Dorsolateral prefrontal cortex (tissue), 122 donors: ENCODE measurements at places on chromosomes 5 and 9.
A peak's percentile ranks its signal among the peaks of the same experiment; 100 is the strongest.

DNA sequence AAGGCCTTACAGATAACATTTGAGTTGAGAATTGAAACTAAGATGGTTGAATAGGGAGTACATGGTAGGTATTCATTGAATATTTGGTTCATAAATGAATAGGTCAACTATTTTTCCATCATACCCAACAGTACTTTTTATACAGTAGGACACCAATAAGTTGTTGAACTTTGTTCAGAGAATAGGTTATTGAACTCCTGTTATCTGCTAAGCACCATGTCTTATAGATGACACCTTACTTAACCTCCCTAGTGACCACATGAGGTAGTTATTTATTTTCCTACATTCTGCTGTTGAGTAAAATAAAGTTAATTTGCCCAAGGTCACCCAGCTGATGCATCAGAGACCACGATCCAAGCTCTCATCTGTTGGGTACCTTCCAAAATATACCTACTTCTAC, 49.6 kb upstream of the ATP10B start:
- DNase-seq = no peak

DNA sequence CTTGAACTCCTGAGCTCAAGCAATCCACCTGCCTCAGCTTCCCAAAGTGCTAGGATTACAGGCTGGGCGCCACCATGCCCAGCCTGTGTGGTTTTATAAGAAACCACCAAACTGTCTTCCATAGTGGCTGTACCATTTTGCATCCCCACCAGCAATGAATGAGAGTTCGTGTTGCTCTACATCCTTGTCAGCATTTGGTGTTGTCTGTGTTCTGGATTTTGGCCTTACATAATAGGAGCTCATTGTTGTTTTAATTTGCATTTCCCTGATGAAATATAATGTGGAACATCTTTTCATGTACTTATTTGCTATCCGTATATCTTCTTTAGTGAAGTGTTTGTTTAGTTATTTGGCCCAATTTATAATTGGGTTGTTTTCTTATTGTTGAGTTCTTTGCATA, 29.8 kb downstream of the PHF2 start:
- no peak for DNase-seq

- DNase-seq = no peak
These were observed 296.6 kb upstream of the RASA1 start for GRCh38 chr5:86971034-86971571.

- no peak for DNase-seq
These were observed 524.3 kb downstream of the MTRR start for GRCh38 chr5:8393240-8393639.

GRCh38 chr9:74609671-74610405, 112.7 kb downstream of the RORB start:
- no peak for DNase-seq

- DNase-seq = no peak
These were observed 14.8 kb downstream of the RBM27 start for GRCh38 chr5:146218168-146218567.

GRCh38 chr9:35529161-35529823, 39.4 kb downstream of the RUSC2 start:
- no peak for DNase-seq

DNA sequence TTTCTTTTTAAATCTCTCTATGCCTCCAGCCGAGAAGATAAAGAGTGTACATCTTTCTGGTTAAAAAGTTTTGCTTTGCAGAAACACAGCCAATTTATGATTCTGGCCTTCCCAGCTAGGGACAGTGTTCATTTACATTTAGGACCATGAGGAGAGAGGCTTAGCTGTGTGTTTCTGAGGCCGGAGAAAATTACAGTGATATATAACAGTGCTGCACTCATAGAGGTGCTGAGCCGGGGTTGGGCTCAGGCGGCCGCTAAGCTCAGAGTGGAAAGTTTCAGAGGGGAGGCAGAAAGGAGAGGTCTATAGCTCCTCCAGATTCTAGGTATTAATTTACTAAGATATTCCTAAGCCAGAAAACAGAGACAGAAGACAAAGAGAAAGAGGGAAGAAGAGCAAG, 37.0 kb upstream of the LCP2 start:
- DNase-seq = no peak

- DNase-seq = no peak
These were observed 954.1 kb upstream of the COX7C start for GRCh38 chr5:85663708-85664031.

- DNase-seq = no peak
These were observed 344.9 kb downstream of the CDK5RAP2 start for GRCh38 chr9:120235081-120235480.

DNA sequence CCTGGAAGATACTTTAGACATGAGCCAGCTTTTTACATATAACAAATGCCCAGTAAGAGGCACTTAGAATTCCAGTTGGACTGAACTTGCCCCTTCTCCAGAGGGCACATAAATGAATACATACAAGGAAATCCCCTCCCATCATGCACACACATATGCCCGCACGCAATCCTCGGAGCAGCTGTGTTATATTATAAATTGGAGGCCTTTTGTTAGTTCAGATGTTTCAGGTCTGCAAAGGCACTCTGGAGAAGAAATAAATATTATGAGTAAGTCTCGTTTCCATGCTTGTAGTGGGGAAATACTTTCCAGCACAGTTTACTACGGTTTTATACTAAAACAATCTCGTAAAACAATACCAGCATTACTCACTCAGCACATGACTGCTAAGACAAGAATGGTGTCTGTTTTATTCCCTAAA, 17.6 kb upstream of the MUSK start:
- DNase-seq = no peak

- no peak for DNase-seq
These were observed 57.7 kb upstream of the IRX1 start for GRCh38 chr5:3537942-3538341.

DNA sequence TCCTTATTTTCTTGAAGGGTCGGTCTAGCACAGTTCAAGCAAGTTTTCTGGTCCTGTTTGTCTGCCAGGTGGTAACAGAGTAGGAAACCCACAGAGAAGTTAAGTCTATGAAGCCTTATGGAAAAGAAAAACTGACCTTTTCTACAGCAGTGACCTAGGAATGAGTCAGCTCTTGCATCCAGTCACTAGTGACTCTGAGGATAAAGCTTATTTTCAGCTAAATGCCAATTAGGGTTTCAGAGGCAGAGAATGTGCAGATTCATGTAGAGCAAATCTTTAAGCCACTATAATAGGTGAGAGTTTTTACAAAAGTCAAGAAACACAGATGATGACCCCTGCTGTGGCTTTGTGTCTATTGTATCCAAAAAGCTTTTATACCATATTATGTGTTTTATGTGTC, 100.7 kb downstream of the CWC27 start:
- DNase-seq = no peak

- no peak for DNase-seq
These were observed 13.0 kb downstream of the SLC4A9 start for GRCh38 chr5:140372971-140373487.

- no peak for DNase-seq
These were observed 7.5 kb upstream of the FST start for GRCh38 chr5:53472720-53473510.

- peak; percentile 77 for DNase-seq
These were observed 18.0 kb downstream of the MGAT1 start for GRCh38 chr5:180784497-180785097.

DNA sequence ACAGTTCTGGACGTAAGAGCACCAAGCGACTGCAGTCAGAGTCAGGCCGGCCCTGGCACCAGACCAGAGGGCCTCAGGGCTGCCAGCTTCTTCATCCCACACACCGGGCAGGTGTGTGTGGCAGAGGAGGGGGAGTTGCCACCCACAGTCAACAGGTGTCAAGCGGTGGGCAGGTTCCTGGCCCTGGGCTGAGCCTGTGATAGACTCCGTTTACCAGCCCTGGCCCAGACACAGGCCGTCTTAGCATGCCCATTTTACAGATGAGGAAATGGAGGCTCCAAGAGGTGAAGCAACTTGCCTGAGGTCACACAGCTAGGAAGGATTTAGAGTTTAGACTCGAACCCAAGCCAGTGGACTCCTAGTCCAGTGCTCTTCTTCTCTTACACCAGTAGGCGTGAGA, 71.8 kb downstream of the HMCN2 start:
- DNase-seq = no peak

DNA sequence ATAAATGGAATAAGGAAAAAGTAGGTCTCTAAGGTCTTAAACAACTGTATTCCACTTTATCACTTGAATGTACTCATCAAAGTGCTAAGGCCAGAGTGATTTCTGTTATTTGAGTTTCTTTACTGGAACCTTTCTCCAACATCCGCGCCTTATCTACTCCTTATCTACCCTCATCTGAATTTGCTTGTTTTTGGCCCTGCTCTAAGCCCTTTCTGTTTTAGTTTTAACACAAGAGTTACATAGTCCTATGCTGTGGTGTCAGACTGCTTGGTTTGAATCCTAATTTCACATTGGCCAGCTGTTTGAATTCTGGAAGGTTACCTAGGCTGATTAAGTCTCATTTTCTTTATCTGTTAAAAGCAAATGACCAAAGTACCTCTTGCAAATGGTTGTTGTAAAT, 128.3 kb downstream of the PCSK5 start:
- no peak for DNase-seq

- DNase-seq = no peak
These were observed 35.4 kb upstream of the GDNF start for GRCh38 chr5:37875051-37875787.

- DNase-seq = no peak
These were observed 21.6 kb upstream of the CLPTM1L start for GRCh38 chr5:1366514-1366913.

DNA sequence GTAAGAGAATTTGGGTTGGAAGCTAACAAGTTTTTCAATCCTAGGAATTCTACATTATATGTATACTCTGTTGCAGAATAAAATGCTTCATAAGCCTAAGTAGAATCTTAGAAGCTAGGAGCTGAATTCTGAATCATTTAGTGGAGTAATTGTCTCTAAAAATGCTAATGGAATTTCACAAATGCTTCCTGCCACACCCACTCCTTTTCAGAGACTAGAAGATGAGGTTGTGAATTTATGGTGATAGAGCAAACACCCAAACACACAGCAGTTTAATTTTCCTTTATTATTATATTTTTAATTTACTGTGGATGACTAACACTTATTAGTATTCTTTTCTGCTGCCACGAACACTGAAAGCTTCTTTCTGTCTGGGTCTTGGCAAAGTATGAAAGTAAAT, 208.0 kb upstream of the PDE4D start:
- DNase-seq = no peak

- no peak for DNase-seq
These were observed 118.7 kb downstream of the DROSHA start for GRCh38 chr5:31413030-31413812.

DNA sequence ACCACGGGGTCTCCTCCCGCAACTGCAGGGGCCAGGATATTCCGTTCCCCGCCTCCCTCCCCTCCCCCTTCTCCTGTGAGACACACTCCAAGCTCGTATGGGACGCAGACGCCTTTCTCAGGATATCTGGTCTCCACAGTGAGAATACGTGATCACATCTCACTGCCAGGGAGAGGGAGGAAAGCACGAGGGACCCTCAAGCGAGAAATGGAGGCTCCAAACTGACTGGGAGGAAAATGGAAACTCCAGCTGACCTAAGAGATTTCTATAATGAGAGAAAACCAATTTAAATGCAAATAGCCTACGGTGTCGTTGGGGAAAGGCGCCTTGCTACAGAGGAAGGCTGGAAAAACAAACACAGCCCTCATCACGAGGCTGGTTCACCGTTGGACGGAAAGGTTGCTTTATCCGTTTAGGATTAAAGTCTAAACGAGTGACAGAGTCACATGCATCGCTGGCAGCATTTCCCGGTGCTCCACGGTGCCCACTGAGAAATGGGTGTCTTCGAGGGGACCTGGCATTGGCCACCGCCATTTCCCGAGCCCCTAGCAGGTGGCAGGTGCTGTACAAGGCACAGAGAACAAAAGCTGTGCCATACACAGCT, 116.9 kb upstream of the CPEB4 start:
- no peak for DNase-seq

- DNase-seq = no peak
These were observed 73.6 kb downstream of the ANKRD55 start for GRCh38 chr5:56159521-56159947.

DNA sequence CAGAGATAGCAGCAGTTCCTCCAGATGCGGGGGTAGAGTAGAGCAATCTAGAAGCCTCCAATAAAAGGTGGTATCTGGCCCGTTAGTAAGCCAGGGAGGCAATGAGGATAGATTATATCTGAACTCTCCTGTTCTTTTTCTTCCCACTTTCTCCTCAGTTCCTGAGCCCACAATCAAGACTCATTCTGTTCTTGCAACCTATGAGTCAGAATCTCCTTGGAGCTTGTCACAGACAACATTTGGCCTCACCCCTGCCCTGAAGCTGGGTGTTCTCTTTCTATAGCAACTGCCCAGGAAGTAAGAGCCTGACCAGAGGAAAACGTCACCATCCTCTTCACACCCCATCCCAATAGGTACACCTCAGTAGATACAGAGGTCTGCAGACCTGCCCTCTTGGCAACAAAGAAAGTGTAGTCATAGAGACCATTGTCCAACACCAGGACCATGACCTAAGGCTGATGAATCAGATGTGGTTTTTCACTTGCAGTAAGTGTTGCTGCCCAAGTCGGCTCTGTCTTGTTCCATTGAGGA, 76.3 kb upstream of the PCA3 start:
- DNase-seq = no peak
